ENCODE measurements at places on chromosomes 2 and 18.

DNA sequence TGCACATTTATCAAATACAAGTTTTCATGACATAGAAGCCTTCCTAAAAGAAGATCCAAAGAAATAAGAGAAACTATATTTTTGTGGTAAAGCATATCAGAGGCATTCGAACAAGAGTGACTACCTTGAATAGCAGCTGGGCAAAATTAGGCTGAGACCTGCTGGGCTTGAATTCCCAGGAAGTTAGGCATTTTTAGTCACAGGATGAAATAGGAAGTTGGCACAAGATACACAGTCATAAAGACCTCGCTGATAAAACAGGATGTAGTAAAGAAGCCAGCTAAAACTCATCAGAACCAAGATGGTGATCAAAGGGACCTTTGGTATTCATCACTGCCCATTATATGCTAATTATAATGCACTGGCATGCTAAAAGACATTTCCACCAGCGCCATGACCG is 1302.3 kb upstream of the NRXN1 start:
- no peak for DNase-seq

DNA sequence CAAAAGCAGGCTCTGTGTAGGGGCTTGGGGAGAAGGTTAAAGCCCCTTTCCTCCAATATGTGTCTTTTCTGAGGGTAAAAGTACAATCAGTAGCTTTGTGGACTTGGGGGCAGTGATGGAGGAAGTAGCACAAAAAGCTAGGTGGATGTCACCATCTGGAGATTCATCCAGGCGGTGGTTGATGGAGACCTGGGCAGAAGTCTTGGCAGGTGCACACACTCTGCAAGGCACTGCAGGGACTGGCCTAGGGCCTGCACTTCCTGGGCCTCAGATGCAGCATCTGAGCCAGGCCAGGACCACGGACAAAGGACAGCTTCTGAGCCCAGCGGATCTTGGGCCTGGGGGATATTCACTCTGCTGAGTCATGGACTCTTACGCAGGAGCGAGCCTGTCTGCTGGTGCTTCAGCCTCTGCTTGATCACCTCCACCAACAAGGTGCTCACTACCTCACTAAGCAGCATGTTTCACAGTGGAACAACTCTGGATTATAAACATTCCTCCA is 391.1 kb downstream of the TNS1 start:
- DNase-seq = no peak

GRCh38 chr18:44229693-44230108 is 451.0 kb upstream of the SETBP1 start:
- DNase-seq = peak; percentile 66

DNA sequence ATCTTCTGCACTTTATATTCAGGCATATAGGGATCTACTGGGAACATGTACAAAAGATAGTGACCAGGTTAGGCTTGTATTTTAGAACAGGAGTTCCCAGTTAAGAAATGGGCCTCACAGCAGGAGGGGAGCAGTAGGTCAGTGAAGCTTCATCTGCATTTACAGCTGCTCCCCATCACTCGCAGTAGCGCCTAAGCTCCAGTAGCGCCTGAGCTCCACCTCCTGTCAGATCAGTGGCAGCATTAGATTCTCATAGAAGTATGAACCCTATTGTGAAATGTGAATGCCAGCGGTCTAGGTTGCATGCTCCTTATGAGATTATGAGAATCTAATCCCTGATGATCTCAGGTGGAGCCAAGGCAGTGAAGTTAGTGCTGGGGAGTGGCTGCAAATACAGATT is 224.4 kb upstream of the CYRIA start:
- DNase-seq = no peak

DNA sequence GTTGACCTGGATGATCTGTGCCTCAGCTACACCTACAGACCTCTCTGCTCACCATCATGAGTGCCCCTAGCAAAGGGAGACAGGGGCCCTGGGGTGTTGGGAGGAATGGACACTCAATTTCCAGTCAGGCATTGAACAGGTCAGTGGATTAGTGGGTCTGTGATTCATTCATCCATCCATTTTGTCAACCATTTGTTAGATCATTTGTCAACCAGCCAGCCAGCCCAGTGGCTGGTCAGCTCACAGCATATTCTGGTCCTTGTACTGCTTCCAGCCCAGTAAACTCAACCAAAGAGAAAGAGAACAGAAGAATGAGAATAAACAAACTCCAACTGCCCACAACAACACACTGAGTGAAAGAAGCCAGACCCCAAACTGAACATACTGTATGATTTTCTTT is 4.6 kb upstream of the KLF11 start:
- no peak for DNase-seq

- DNase-seq = no peak
Observed at GRCh38 chr2:60843006-60843405, 38.4 kb upstream of the REL start.

DNA sequence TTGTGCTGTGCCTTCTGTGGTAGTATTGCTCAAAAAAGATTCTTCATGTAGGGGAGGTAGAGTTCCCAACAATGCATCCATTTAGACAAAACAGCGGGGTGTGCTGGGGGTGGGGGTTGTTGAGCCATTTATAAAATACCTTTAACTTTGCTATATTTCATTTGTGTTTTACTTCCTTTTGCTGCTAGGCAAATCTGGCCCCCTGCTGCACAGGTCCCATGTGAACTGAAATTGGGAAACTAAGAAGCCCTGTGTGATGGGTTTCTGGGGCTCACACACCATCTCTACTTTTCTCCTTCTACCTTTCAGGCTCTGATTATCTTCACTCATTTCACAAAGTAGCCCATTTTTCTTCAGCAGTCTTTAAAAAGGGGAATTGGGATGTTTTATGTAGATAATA is 52.7 kb upstream of the ITGA4 start:
- no peak for DNase-seq

DNA sequence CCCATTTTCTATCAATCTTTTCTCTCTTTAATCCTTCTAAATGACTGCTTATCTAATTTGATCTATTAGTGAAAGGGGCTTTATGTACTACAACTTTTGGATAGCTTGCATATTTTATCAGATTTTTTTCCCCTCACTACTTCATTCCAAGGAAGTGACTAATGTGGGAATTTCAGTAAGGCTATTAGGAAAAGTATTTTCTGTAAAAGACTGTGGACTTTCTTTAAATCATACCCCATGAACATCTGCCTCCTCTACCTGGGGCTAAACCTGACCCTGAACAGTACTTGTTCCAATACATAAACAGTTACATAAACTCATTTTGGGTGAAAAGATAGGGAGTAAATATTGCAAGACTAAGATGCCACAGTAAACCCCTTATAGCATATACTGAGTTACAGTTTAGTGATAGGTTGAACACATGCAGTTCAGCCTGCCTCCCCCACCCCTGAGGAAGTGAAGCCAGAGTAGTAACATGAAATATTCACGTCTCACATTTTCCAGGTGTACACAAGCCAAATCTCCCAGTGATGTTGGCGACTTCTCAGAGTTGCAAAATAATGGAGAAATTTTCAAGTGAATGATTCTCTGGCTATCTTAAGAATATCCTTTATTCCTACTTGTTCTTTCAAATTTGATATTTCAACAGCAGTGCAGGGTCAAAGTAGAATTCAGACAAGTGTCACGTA is 590.9 kb upstream of the ZEB2 start:
- no peak for DNase-seq

- no peak for DNase-seq
Observed at GRCh38 chr2:183803596-183803995, 679.4 kb downstream of the NUP35 start.

DNA sequence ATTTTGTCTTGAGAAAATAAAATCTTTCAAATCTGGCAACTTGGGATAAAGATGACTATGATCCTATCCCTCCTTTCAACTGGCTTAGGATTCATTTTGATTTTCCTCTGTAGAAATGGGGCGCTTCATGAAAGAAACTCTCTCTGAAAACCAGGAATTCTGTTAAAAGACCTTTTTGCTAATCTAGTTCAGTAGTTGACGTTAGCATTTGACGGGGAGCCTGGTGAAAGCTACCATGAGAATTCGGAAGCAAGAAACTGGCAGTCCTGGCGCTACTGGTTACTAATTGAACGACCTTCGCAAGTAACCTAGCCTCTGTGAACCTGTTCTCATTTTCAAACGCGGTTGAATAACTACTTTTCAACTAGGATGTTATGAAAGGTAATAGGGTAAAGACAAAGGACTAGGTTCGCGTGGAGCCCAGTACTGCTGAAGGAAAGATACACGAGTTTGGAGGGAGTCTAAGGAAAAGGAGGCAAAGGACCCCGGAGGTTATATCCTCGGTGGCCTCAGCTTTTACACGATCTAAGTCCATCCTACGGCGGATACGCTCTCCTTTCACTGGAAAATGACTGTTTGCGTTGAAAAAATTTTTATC is 604 bp upstream of the STK11IP start:
- no peak for DNase-seq

- DNase-seq = no peak
Observed at GRCh38 chr2:3613524-3613905, 18.6 kb downstream of the COLEC11 start.

DNA sequence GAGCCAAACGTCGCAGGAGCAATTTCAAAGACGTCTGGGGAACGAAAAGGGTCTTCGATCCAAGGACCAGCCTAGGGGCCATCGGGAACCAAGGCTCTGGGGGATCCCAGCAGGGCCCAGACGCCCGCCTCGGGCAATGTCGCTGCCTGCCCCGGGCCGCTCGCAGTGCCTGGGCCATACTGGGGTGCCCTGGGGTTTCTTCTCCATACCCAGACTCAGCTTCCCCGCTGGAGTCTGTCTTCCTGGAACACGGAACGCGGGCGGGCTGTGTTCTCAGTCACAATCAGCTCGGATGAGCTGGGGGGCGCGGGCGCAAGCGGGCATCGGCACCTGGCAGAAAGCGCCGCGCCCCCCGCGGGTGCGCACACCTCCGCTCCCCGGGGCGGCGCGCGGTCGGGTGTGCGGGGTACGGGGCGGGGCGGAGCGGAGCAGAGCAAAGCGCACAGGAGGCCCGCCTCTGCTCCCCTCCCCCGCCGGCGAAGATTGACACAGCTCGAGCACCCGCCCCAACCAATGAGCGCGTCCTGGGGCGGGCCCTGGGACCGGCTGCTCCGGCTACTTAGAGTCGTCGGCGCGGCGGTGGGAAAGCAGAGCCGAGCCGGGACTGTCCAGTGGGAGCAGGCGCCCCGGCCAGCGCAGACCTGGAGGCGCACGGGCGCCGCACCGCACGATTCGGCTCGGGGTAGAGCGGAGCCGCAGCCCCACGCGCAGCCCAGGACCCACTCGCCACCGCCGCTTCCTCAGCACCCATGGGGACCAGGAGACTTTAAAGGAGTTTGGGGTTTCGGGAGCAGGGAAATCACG is at the start of gene LRATD1:
Gene LRATD1, plus strand, starts transcription at position 585 of the 804 bp plus-strand sequence. CDS start 1,263 bp downstream, outside the sequence.
- DNase-seq = peak; percentile 97
